Muscle of back (tissue), 13 donors: ENCODE measurements at places on chromosomes 16 and 17. TPM values are rescaled to one million over a fixed set of nuclear protein-coding genes. Genes with fewer than 3 reads are reported as not detected.

The CACNG5 gene
- polyA plus RNA-seq: not detected

The COX10 gene
- 17.3 TPM for polyA plus RNA-seq

The LDHD gene
- polyA plus RNA-seq: 2.9 TPM

The HS3ST2 gene
- 0.17 TPM for polyA plus RNA-seq

The TMEM92 gene
- 2.1 TPM for polyA plus RNA-seq

The RHBDF1 gene
- polyA plus RNA-seq: 48.0 TPM

The DLX4 gene
- polyA plus RNA-seq: 0.80 TPM

The GPR179 gene
- polyA plus RNA-seq: 0.30 TPM

The TP53TG3B gene
- not detected for polyA plus RNA-seq

The GPRC5B gene
- 84.0 TPM for polyA plus RNA-seq

The PDILT gene
- polyA plus RNA-seq: not detected

The CCT6B gene
- polyA plus RNA-seq: 1.3 TPM

The SAMD14 gene
- 5.0 TPM for polyA plus RNA-seq

The CCL4L2 gene
- polyA plus RNA-seq: 0.79 TPM

The TBC1D3H gene
- polyA plus RNA-seq: not detected

The NOL3 gene
- 25.9 TPM for polyA plus RNA-seq

The TEX19 gene
- 0.20 TPM for polyA plus RNA-seq

The GPR139 gene
- not detected for polyA plus RNA-seq

The WFIKKN1 gene
- polyA plus RNA-seq: 0.18 TPM

The ARHGAP44 gene
- 5.3 TPM for polyA plus RNA-seq

The PERCC1 gene
- 0.18 TPM for polyA plus RNA-seq

The TBX21 gene
- 0.17 TPM for polyA plus RNA-seq

The LPO gene
- 0.22 TPM for polyA plus RNA-seq

The CDRT4 gene
- 1.8 TPM for polyA plus RNA-seq

The SRCIN1 gene
- polyA plus RNA-seq: 1.5 TPM

The SECTM1 gene
- 5.5 TPM for polyA plus RNA-seq

The MYLK3 gene
- 11.3 TPM for polyA plus RNA-seq

The TNFSF12 gene
- 22.2 TPM for polyA plus RNA-seq

The ZG16B gene
- polyA plus RNA-seq: 0.57 TPM

The HOXB9 gene
- polyA plus RNA-seq: 0.27 TPM

The KLHL10 gene
- not detected for polyA plus RNA-seq

The SLC13A2 gene
- polyA plus RNA-seq: not detected

The FAM171A2 gene
- polyA plus RNA-seq: 53.4 TPM

The CES5A gene
- not detected for polyA plus RNA-seq

The EMP2 gene
- 60.1 TPM for polyA plus RNA-seq

The NAE1 gene
- polyA plus RNA-seq: 36.9 TPM

The ZNF232 gene
- 12.6 TPM for polyA plus RNA-seq

The KRT9 gene
- not detected for polyA plus RNA-seq
